ENCODE measurements at places on chromosomes 2 and 18.

DNA sequence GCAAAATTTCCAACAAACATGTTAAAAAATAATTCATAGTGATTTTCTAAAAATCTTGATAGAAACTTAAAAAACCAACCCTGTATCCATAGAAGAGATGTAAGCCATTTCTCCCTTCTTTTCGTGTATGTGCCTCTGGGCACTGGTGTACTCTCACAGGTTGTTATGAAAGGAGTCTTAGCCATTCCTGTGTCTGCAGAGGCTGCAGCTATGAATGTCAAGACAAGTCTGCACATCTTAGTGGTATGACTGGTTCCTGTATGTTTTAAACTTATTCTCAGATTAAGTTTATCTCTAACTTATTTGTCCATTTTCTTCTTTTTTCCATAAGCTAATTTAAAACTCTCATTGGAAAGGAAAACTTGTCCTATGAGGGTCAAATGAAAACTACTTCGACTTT, 84.0 kb downstream of the DPP4 start:
- ATAC-seq = no peak

- ATAC-seq = no peak
These were observed 122.4 kb downstream of the GREB1L start for GRCh38 chr18:21364471-21364870.

DNA sequence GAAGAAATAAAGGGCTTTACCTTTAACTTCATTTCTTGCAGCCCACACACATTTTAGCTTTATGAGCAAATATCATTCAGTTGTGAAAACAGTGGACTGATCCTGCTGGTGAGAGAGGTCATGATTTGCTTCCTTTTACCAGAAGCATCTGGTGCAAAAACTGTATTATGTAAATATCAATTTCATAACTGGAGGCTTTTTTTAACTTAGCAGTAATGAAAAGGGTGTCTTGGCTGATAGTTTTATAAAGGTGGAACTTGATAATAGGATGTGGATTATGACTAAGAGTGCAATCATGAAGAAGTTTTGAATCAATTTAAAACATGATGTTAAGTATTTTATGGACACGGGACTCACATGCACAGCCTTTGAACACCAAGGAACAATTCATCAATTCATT, 304.4 kb downstream of the GULP1 start:
- no peak for ATAC-seq

DNA sequence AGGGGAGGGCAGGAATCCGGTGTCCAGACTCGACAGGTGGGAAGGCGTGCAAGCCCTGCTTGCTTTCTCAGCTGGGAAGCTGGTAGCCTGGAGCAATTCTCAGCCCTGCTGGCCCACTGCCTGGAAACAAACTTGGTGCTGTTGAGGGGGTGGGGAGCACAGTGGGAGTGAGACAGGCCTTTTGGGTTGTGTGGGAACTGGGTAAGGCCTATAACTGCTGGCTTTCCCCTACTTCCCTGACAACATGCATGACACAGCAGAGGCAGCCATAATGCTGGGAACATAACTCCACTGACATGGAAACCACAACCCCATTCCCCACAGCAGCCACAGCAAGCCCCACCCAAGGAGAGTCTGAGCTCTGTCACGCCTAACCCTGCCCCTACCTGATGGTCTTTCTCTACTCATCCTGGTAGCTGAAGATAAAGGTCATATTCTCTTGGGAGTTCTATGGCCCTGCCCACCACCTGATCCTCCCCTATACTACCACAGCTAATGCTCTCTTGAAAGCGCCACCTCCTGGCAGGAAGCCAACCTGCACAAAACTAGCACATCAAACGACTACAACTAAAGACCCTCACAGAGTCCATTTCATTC, 122.9 kb upstream of the ACVR1C start:
- ATAC-seq = no peak

DNA sequence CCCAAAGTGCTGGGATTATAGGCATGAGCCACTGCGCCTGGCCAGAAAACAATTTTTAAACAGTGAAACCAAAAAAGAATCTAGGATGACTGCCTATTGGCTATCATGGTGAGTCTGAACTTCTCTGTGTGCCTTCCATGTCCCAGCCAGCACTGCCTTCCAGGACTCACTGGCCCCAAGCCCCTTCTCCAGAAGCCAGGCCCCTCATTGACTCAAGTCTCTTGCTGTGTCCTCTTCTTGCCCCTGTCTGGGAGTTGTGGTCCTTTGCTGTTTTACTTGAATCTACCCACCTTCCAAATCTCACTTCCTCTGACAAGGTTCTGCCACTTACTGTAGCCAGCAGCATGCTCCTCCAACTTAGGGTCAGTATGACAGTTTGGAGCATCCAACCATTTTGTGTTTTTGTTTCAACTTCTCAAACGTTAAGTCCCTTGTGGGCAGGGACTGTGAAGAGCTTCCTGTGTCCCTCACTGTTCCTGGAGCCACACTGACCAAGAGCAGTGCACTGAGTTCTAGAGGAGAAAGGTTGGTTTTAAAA, 41.7 kb downstream of the ST3GAL5 start:
- ATAC-seq = no peak

DNA sequence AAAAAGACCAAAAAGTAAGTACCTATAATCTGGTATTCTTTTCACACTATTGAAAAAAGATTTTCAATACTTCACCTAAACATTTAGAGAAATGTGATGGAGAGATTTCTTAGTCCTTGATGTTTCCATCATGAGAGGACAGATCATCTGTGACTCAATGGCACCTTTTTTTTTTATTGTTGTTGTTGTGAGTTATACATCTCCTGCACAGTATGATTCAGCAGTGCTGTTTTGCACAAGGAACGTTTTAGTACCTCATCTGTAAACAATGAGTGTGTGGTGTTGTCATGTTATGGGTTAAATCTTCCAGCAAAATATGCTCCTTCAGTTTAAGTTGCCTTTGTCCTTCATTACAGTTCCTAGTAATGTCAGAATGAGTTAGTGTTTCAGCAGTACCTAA, 2.2 kb downstream of the KIAA1328 start:
- peak; percentile 22 for ATAC-seq

Measured in activated CD4-positive, CD25-positive, alpha-beta regulatory T cell treated with anti-CD3 and anti-CD28 coated beads, Interleukin-2, amount 50 U/mL, for 24 hours (primary cell).